ENCODE measurements at places on chromosomes 4 and X.

GRCh38 chr4:14303856-14304255 lies 676.3 kb upstream of the BOD1L1 start:
- DNase-seq: no peak

- no peak for DNase-seq
Observed at GRCh38 chr4:125688841-125689240, 374.1 kb downstream of the FAT4 start.

GRCh38 chrX:148588649-148589310 lies 88.4 kb downstream of the AFF2 start:
- DNase-seq: no peak

- DNase-seq: no peak
Observed at GRCh38 chr4:165198329-165198728, 9.0 kb upstream of the KLHL2 start.

DNA sequence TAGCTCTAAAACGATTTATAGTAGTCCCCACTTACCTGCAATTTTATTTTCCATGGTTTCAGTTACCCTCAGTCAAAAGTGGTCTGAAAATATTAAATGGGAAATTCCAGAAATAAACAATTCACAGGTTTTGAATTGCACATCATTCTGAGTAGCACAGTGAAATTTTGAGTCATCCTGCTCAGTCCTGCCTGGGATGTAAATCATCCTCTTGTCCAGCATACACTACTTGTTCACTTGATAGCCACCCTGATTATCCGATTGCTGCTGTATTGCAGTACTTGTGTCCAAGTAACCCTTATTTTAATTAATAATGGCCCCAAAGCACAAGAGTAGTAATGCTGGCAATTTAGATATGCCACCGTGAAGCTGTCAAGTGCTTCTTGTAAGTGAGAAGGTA lies 23.5 kb upstream of the BDH2 start:
- DNase-seq: no peak

DNA sequence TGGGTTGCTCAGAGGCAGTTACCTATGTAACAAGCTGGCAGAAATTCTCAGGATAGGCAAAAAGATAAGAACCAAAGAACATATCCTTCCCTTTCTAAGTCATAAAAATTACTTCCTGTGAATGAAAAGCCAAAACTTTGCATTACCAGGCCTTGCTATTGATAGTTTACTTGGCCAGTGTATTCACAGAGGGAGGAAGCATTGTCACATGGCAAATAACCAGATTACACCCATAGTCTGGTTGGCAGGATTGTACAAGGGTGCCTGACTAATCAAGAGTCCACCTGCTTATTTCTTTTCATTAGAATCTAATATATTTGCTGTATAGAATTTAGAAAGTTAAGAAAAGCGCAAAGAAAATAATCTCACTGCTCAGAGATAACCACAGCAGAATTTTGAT lies 14.1 kb downstream of the XIAP start:
- no peak for DNase-seq

DNA sequence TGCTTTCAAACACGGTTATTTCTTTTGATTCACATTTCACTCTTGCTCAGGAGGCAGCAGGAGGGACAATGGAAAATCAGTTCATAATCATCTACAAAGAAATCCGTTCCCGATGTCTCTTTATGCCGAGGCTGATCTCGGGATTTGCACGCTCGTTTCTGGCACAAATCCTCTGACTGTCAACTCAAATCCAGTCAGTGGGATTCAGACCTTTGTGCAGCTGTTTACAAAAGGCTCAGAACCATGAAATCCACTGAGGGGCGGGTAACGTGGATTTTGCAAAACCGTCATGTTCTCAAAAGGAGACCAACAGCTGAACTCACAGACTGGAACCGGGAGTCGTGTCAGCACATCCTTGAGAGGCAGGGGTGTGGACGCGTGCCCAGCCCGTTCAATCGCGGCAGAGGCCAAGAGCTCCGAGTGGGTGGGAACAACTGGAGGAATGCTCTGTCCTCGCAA lies 46.4 kb downstream of the ACOX3 start:
- no peak for DNase-seq

- no peak for DNase-seq
Observed at GRCh38 chr4:113294908-113295307, 245.5 kb downstream of the ANK2 start.

- no peak for DNase-seq
Observed at GRCh38 chrX:53186351-53186750, 38.7 kb downstream of the KDM5C start.

GRCh38 chrX:148542481-148543255 lies 42.3 kb downstream of the AFF2 start:
- no peak for DNase-seq

GRCh38 chrX:85963736-85964135 lies 83.6 kb downstream of the CHM start:
- DNase-seq: no peak

- no peak for DNase-seq
Observed at GRCh38 chr4:62928483-62928882, 1480.8 kb downstream of the TECRL start.

DNA sequence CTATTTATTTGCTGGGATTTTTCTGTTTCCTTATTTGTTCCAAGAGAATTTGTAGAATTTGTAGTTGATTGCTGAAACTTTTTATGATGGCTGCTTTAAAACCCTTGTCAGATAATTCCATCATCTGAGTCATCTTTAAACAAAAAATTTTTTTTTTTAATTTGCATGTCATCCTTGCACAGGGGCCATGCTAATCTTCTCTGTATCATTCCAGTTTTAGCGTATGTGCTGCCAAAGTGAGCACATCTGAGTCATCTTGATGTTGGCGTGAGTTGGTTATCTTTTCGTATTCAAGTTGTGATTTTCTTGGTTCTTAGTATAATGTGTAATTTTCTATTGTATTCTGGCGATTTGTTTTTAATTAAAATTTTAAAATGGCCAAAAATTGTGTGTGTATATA lies 18.7 kb upstream of the ZNF157 start:
- DNase-seq: no peak

DNA sequence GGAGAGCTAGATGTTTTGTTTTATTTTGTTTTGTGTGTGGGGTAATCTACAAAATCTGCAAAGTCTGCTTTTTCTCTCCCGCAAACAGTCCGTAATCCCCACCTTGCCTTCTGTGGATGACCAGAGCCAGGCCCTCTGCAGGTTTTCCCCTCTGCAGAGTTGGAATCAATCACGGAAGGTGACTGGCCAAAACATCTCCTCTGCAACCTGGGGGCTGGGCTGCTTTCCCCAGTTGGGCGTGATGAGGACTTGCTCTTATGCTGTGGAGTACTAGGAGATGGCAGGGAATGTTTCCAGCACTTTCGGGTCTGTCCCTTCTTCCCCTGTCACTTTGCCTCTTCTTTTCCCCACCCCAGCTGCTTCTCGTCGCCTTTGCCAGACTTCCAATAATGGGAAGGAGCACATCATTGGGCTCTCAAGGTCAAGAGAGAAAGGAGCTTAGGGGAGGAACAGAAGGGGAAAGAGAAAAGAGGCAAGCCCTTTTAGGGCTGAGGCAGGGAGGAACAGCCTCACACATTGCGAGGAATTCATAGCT lies 1.1 kb downstream of the TMEM35A start:
- DNase-seq: no peak

GRCh38 chr4:74410272-74410671 lies 34.7 kb upstream of the AREG start:
- DNase-seq: no peak

DNA sequence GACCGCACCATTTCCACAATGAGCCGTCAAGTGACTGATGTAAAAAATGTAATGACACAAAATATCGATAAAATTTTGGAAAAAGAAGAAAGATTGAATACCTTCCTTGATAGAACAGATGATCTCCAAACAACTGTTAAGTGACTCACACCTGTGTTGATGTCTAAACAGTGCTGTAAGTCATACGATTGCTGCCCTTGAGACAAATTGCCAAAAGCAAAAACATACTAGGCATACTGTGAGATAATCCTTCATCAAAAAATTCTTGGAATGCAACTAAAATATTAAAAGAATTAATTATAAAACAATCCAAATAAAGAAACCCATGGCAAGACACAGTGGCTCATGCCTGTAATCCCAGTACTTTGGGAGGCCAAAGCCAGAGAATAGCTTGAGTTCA lies 53.4 kb downstream of the HNRNPD start:
- no peak for DNase-seq

DNA sequence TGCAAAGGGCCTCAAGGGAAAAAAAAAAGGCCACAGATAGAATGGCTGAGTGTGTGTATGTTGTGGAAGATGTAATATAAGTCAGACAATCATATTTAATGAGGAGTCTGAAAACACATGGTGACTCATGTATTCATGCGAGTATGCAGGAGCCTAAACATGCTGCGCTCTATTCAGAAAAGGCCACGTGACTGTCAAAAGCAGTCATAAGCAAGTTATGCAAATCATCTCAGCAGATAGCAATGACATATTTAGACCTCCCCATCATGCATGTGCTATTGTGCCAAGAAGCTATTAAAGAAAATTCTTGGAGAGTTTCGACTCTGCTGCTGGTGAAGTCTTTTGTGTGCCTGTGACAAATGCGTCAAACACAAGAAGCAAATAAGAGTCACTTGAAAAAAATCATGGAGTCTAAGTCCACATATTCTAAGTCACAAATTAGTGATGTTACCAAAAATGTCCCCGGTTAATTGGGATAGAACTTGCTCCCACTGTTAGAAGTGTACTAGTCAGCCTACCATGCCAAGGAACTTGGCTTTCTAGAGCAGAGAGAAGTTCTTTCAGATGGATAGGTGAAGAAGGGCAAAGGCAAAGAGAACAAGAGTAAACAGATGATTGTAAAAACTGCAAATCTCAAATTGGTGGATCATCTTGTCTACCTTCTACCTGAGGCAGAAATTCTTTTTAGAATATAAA lies 5.0 kb downstream of the LNX1 start:
- no peak for DNase-seq

DNA sequence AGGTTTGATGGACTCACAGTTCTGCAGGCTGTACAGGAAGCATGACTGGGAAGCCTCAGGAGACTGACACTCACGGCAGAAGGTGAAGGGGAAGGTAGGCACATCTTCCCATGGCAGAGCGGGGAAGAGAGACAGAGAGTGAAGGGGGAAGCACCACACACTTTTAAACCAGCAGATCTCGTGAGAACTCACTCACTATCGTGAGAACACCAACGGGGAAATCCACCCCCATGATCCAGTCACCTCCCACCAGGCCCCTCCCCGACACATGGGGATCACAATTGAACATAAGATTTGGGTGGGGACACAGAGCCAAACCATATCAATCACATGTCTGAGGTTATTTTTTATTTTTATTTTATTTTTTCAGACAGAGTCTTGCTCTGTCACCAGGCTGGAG lies 4.9 kb upstream of the NAT8L start:
- DNase-seq: no peak

GRCh38 chr4:102792361-102792936 lies 31.7 kb upstream of the MANBA start:
- DNase-seq: no peak

GRCh38 chr4:129490516-129490915 lies 394.6 kb downstream of the C4orf33 start:
- DNase-seq: no peak

DNA sequence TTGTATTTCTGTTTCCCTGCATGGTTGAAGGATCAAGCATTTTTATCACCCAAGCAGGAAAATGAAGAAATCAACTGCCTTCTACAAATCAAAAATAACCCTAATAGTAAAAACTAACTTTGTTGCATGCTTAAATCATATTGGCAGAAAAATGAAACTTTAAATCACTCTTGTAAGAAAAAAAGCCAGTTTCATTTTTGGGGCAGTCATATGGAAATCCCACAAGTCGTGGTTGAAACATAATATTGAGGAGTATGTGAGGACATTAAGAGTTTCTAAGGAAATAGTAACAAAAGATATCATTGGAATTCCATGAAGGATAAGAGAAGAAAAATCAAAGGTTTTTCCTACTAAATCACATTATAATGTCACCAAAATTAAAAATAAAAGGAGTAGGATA lies 8.4 kb downstream of the TEC start:
- no peak for DNase-seq

DNA sequence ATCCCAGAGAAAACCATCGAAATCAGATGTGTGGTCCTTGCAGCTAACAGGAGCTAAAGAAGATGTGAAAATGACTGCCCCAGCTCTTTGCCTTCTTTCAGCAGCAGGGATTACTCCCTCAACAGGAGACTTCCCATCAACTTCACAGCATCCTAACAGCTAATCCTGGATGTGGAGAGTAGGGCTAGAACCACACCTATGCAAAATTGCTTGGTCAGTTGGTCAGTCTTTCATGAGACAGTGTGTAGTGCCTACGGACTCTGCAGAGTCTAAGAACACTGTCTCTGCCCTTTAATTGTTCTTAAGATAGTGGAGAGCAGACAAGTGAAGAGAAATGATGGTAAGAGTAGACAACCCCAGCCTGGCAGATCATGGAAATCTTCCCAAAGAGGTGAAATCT lies 133.5 kb downstream of the COL4A6 start:
- DNase-seq: no peak

- no peak for DNase-seq
Observed at GRCh38 chr4:41638866-41639265, 100.9 kb downstream of the LIMCH1 start.

- DNase-seq: no peak
Observed at GRCh38 chrX:13051529-13052172, 7.2 kb upstream of the FAM9C start.

DNA sequence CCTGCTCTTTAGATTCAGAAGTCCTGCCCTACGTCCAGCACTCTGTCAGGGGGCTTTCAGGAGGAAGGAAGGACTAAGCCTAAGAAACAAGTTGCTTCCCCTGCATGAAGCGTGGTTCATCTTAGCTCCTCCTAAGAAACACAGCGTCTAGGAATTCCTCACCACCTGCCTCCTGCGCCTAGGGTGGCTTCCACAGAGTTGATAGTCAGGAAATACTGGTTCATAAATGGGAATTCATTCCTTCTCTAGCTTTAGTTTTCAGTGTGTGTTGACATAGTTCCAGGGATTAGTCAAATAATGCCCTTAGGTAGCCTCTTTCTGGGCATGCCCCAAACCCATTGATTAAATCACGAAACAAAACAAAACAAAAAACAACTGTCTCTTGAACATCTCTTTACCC lies 1.7 kb upstream of the MXRA5 start:
- DNase-seq: no peak

- DNase-seq: no peak
Observed at GRCh38 chr4:172986114-172986513, 182.5 kb upstream of the GALNT7 start.

DNA sequence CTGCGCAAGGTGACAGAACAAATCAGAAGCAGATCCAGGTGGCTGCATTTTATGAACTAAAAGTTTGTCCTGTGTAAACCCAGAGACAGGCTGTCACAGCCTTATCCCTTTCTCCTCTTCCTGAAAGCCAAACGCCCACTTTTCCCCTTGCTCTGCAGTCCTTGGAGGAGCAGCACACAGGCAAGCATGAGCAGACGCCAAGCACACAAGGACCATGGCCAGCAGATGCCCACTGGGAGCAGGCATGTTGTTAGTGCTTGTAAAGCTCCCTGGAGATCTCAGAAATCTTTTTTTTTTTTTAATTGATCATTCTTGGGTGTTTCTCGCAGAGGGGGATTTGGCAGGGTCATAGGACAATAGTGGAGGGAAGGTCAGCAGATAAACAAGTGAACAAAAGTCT lies 11.5 kb upstream of the HOPX start:
- no peak for DNase-seq

- no peak for DNase-seq
Observed at GRCh38 chr4:36187723-36188333, 56.5 kb downstream of the ARAP2 start.

GRCh38 chrX:38175139-38175538 lies 45.5 kb downstream of the SRPX start:
- no peak for DNase-seq
